ENCODE measurements at places on chromosomes 4 and X. TPM values are rescaled to one million over a fixed set of nuclear protein-coding genes. Genes with fewer than 3 reads are reported as not detected.
A peak's percentile ranks its signal among the peaks of the same experiment; 100 is the strongest.

The STOX2 gene
- 11.9 TPM for total RNA-seq

DNA sequence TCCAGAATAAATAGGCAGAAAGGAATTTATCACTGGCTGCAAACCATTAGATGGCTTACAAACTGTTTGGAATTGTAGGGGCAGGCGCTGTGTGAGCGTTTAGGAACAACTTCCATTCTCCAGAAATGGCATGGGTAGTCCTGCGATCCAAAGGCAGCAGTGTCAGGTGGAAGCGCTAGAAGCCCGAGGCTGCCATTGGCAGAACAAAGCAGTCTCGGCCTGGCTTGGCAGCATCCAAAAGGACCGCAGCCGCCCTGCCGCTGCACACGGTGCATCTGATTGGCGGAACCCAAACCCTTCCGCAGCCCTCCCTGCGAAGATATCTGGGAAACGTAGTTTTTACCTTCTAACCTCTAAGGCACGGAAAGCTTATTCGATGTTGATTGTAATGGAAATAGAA lies 23.6 kb upstream of the YTHDC1 start:
- H3K4me1 ChIP-seq: no peaks in the 10 kb centered on the region
- H3K36me3 ChIP-seq: no peaks in the 10 kb centered on the region
- no peaks in the 10 kb centered on the region for H3K27me3 ChIP-seq
- DNase-seq: peak; percentile 58
- no peak overlapping the region for H3K27ac ChIP-seq

The LNX1 gene
- 16.9 TPM for total RNA-seq

The FAM47A gene
- not detected for total RNA-seq

- H3K27ac ChIP-seq: no peak overlapping the region
- no peaks in the 10 kb centered on the region for H3K36me3 ChIP-seq
- H3K4me1 ChIP-seq: no peaks in the 10 kb centered on the region
- no peak for DNase-seq
- H3K27me3 ChIP-seq: no peaks in the 10 kb centered on the region
- no peak overlapping the region for H3K4me3 ChIP-seq
Measured at GRCh38 chr4:107900067-107900466, 31.3 kb upstream of the CYP2U1 start.

The NKX3-2 gene
- total RNA-seq: 0.06 TPM

The NBDY gene
- total RNA-seq: 8.2 TPM

GRCh38 chr4:149980121-149980682 lies 98.0 kb upstream of the DCLK2 start:
- no peaks in the 10 kb centered on the region for H3K27me3 ChIP-seq
- H3K4me1 ChIP-seq: no peaks in the 10 kb centered on the region
- no peak overlapping the region for H3K4me3 ChIP-seq
- no peaks in the 10 kb centered on the region for H3K36me3 ChIP-seq
- no peak overlapping the region for H3K27ac ChIP-seq
- no peak for DNase-seq

DNA sequence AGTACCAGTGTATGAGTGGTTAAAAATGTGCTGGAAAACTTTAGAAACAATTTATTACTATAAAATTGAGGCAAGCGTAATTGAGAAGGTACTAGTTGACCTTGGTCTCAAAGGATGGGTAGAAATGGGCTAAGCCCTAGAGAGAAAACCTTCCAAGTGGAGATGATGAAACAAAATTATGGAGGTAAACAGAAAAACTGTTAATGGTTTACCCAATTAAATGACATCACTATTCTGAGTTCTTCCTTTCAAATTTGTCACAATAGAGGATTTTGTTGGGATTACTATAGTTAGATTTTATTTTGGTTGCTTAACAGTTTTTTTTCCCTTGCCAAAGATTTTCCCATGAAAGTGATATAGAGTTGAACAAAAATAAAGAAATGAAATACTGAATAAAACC lies 1302.5 kb upstream of the TENM3 start:
- DNase-seq: no peak
- no peaks in the 10 kb centered on the region for H3K36me3 ChIP-seq
- no peak overlapping the region for H3K4me3 ChIP-seq
- no peaks in the 10 kb centered on the region for H3K27me3 ChIP-seq
- H3K4me1 ChIP-seq: no peaks in the 10 kb centered on the region

The ATOH1 gene
- not detected for total RNA-seq

- H3K4me1 ChIP-seq: no peaks in the 10 kb centered on the region
- no peaks in the 10 kb centered on the region for H3K27me3 ChIP-seq
- no peak overlapping the region for H3K27ac ChIP-seq
- no peak overlapping the region for H3K4me3 ChIP-seq
Measured at GRCh38 chrX:71269801-71270395, 13.5 kb upstream of the NONO start.

GRCh38 chrX:43939187-43939926 lies 33.8 kb downstream of the NDP start:
- no peaks in the 10 kb centered on the region for H3K4me1 ChIP-seq
- H3K36me3 ChIP-seq: no peaks in the 10 kb centered on the region

DNA sequence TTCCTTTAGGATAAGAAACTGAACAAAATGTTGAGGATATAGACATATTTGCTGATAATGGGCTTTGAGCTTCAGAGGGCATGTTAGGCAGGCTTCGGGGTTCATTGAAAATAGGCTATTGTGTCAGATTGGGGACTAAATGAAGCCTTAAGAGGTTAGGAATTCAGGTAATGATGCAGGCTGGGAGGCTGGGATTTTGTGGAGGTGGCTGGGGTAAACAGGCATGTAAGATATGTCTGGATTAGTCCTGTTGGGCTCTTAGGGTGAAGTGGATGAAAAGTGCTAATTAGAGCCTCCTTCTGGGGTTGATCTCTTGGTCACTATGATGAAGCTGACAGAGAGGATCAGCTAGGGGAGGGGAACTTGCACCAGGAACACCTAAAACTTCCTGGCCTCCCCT lies 80.2 kb upstream of the ESX1 start:
- H3K4me1 ChIP-seq: no peaks in the 10 kb centered on the region
- no peak for DNase-seq

DNA sequence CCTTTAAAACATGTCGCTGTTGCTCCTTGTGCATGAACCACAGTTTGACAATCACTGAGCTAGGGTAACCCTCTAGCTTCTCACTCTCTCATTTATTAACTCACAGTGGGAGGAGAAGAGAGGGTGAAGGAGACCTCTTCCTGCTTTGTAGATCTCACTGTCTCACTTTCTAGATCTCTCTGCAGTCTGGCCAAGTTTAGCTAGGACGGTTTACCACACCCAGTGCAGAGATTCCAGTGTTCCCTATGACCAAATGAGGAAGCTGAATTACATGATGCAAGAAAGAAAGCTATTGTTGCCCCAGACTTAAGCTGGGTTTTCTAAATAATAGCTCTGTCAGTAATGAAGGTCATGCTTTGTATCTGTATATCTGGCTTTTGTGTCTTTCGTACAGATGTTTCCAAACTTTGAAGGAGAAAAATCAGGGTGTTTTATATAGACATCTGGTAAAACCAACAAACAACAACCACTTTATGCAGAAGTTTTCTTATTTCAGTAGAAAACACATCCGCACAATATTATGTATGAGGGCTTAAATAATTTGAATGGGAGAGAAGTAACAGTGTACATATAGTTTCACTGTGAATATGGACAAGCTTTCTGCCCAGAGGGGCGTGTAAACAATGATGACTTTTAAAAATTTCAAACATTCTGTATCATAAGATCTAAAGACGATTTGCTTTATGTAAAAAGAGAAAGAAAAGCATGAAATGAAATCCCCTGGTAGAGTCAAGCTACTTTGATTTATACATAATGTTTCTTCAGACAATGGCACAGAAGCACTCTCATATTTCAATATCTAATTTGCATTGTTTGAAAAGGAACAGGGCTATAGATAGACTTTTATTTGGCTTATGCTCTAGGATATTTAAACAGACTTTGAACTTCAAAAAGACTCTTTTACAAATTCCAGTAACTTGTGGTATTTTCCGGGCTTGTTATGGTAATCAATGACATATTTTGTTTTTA lies 582.3 kb downstream of the FSTL5 start:
- H3K36me3 ChIP-seq: no peaks in the 10 kb centered on the region
- DNase-seq: no peak
- no peak overlapping the region for H3K27ac ChIP-seq
- no peak overlapping the region for H3K4me3 ChIP-seq
- H3K4me1 ChIP-seq: no peaks in the 10 kb centered on the region

- no peaks in the 10 kb centered on the region for H3K27me3 ChIP-seq
- no peak overlapping the region for H3K4me3 ChIP-seq
- no peaks in the 10 kb centered on the region for H3K36me3 ChIP-seq
- H3K4me1 ChIP-seq: no peaks in the 10 kb centered on the region
Measured at GRCh38 chr4:7526491-7526890, 91.8 kb upstream of the PSAPL1 start.

DNA sequence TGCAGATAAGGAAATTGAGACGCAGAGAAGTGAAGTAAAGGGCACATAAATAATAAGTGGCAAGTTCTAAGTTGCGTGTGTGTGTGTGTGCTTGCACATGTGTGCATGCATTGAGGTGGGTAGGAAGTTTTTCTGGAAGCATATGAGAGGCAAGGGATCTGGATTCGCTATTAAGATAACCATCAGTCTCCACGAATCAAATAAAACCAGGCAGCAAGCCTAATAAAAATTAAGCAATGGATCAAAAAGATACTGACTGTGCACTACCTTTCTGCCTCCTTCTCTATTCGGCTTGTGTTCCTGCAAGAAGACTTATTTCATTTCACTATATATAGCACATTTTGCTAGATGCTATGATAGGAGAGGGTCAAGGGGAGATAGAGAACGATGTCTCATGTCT lies 23.8 kb downstream of the SLC16A2 start:
- DNase-seq: no peak
- H3K27me3 ChIP-seq: no peaks in the 10 kb centered on the region
- no peak overlapping the region for H3K4me3 ChIP-seq
- no peaks in the 10 kb centered on the region for H3K4me1 ChIP-seq

DNA sequence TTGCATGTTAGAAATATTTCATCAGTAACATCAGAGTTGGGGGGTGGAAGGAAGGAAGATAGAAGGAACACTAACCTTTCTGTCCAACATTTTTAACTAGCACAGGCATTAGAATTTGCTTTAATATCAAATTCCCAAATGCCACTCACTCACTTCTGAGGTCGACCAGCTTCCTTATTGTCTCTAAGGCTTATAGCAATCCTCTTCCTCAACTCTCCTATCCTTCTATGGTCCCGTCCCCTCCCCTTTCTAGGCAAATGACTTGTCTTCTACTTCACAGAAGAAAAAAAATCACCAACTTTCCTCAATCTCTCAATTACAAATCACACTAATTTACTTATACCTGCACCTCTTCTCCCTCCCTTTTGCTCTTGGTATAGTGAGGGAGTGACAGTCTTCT lies 100.8 kb downstream of the ZAR1 start:
- no peak overlapping the region for H3K4me3 ChIP-seq
- no peaks in the 10 kb centered on the region for H3K36me3 ChIP-seq
- DNase-seq: no peak
- no peaks in the 10 kb centered on the region for H3K4me1 ChIP-seq

DNA sequence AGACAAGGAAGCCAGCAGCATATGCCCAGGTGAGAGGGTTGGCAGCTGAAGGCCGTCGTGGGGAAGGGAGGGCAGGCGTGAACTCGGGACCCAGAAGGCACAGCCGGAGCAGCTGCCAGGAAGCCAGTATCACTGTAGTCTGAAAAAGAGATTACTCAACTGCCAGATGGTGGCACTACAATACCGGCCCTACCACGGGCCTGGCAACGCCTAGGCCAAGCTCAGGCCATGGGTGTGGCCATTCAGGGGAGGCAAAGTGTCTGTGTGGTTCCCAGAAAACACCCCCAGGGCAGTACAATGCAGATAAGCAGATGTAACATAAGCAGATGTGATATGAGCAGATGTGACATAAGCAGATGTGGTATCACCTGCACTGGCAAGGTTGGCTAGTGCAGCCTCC lies 236.0 kb downstream of the AFAP1 start:
- H3K4me3 ChIP-seq: no peak overlapping the region
- H3K36me3 ChIP-seq: no peaks in the 10 kb centered on the region

DNA sequence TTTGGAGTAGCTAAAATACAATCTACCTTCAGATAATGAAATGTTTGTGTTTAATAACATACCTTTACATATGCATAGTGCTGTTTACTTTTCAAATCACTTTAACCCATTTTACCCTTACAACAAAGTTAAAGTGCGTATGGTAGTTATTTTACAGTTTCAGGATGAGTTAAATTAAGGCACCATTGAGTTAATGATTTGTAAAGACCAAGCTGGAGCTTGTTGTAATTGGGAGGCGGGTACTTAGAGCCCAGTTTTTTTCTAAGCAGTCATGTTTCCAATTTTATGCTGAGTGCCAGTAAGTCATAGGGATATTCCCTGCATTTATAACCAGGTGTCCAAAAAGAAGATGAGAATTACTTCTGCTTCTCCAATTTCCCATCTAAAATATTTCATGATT lies 84.2 kb upstream of the NRK start:
- peaks cover 3% of the 10 kb centered on the region for H3K27me3 ChIP-seq
- H3K4me1 ChIP-seq: no peaks in the 10 kb centered on the region
- H3K4me3 ChIP-seq: no peak overlapping the region
- no peak for DNase-seq

GRCh38 chrX:24380262-24381187 lies 20.1 kb downstream of the SUPT20HL1 start:
- DNase-seq: no peak
- peak overlapping the region; percentile 31 for H3K27ac ChIP-seq
- no peaks in the 10 kb centered on the region for H3K36me3 ChIP-seq
- H3K4me3 ChIP-seq: no peak overlapping the region
- no peaks in the 10 kb centered on the region for H3K27me3 ChIP-seq

DNA sequence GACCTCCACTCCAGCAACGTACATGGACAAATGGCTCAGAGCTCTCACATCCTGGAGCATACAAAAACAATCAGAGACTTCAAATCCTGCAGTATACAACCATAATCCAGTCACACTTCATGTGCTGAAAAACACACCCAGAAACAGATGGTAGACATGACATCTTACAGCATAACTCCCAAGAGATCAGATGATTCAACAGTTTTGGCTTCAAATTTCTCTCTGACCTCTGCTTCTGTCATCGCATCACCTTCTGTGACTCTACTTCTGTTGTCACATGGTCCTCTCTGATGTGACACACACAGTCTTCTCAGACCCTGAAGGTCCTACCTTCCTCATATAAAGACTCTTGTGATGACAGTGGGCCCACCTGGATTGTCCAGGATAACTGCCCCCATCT lies 18.5 kb downstream of the SUV39H1 start:
- no peaks in the 10 kb centered on the region for H3K27me3 ChIP-seq
- H3K27ac ChIP-seq: no peak overlapping the region
- H3K36me3 ChIP-seq: no peaks in the 10 kb centered on the region
- no peak for DNase-seq
- no peaks in the 10 kb centered on the region for H3K4me1 ChIP-seq
- H3K4me3 ChIP-seq: no peak overlapping the region

The NR0B1 gene
- total RNA-seq: 0.31 TPM

DNA sequence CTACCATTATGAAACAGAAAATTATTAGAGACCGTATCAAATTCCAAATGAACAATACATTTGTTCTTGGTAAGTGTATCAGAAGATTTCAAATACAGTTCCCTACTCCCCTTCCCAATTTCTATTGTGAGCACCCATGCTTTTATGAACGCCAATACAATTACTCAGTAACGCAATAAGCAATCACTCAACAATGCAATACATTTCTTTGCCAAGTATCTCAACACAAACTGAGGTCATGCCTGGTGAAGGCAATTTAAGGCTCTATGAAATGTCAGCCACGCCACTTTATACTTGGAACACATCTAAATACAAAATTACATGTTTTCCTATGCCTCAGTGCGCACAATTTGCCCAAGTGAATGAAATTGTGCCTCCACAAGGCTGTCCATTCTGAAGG lies 712 bp downstream of the PNPLA4 start:
- no peak for DNase-seq
- no peaks in the 10 kb centered on the region for H3K36me3 ChIP-seq
- peaks cover 8% of the 10 kb centered on the region for H3K4me1 ChIP-seq
- peak overlapping the region; percentile 85 for H3K27ac ChIP-seq
- peak overlapping the region; percentile 48 for H3K4me3 ChIP-seq

The NLRP2B gene
- not detected for total RNA-seq

- H3K27ac ChIP-seq: no peak within 1 kb of the TSS
- H3K4me3 ChIP-seq: no peak within 1 kb of the TSS
- no peaks in the 10 kb centered on the region for H3K36me3 ChIP-seq
- H3K4me1 ChIP-seq: no peaks in the 10 kb centered on the region
Measured at GRCh38 chrX:17374619-17375366, at the start of gene NHS. Gene NHS, plus strand, starts transcription at chrX:17375200. Its CDS starts 558 bp downstream, at chrX:17375758.

All from pancreas (tissue), 10 donors.